ENCODE measurements at places on chromosomes 5 and 9. TPM values are rescaled to one million over a fixed set of nuclear protein-coding genes. Genes with fewer than 3 reads are reported as not detected.

The ANKRD34B gene
- not detected for total RNA-seq

The ST8SIA4 gene
- 0.35 TPM for total RNA-seq

The SH3GL2 gene
- not detected for total RNA-seq

The WWC1 gene
- 8.8 TPM for total RNA-seq

The NFIB gene
- total RNA-seq = 41.2 TPM

The LCN1 gene
- not detected for total RNA-seq

The GABRB2 gene
- not detected for total RNA-seq

DNA sequence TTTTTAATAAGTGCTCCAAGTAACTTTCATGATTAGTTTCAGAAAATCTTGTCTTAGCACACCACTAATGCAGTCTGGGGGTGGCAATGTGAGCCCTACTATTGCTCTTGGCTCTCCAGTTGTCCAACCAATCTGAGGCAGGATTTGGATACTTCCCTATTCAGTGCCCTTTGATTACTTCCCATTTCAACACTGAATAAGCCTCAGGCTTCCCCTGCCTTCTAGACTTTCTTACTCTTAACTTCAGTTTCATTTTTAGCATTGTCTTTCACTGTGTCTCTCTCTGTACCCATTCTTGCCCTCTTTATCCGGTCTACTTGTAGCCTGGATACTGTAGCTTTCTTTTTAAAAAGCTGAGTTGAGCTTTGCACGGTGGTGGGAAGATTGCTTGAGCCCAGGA lies 186.1 kb downstream of the C9orf152 start:
- no peaks in the 10 kb centered on the region for H3K4me1 ChIP-seq
- H3K36me3 ChIP-seq = no peaks in the 10 kb centered on the region
- H3K27ac ChIP-seq = no peak overlapping the region
- H3K27me3 ChIP-seq = no peaks in the 10 kb centered on the region
- no peak for DNase-seq
- no peak overlapping the region for H3K4me3 ChIP-seq

DNA sequence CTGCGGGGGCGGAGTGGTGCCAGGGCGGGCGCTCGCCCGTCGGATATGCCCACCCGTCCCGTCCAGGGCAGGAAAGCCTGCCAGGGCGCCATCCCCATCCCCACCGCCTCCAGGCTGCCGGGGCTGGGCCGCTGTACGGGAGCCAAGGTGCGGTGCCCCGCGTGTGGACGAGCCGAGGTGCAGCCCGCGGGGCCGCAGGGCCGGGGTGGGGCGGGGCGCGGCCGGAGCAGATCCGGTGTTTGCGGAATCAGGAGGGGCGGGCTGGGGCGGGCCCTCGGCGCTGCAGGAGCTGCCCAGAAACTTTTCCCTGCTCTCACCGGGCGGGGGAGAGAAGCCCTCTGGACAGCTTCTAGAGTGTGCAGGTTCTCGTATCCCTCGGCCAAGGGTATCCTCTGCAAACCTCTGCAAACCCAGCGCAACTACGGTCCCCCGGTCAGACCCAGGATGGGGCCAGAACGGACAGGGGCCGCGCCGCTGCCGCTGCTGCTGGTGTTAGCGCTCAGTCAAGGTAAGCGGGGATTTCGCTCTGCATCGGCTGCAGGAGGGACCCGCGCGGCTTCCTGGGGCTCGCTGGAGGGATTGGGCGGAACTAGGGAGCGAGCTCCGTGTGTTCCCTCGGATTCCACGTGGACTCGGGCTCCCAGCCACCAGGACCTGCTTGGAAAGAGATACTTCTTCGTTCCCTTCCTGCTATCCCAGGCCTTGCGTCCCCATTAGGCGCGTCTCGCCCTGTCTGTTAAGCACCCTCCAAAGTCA lies at the start of gene ITGA2:
ITGA2 (plus strand) TSS at position 328 of the 756 bp plus-strand sequence; CDS start at position 445, 117 bp downstream.
- DNase-seq = peak; percentile 33
- no peaks in the 10 kb centered on the region for H3K4me1 ChIP-seq
- peaks cover 26% of the 10 kb centered on the region for H3K27me3 ChIP-seq
- no peak within 1 kb of the TSS for H3K27ac ChIP-seq
- H3K36me3 ChIP-seq = no peaks in the 10 kb centered on the region

- peak overlapping the region; percentile 29 for H3K4me3 ChIP-seq
- DNase-seq = no peak
- no peak overlapping the region for H3K27ac ChIP-seq
- peaks cover 12% of the 10 kb centered on the region for H3K4me1 ChIP-seq
- no peaks in the 10 kb centered on the region for H3K36me3 ChIP-seq
- H3K27me3 ChIP-seq = no peaks in the 10 kb centered on the region
Observed at GRCh38 chr9:37034305-37034937, 353 bp upstream of the PAX5 start.

DNA sequence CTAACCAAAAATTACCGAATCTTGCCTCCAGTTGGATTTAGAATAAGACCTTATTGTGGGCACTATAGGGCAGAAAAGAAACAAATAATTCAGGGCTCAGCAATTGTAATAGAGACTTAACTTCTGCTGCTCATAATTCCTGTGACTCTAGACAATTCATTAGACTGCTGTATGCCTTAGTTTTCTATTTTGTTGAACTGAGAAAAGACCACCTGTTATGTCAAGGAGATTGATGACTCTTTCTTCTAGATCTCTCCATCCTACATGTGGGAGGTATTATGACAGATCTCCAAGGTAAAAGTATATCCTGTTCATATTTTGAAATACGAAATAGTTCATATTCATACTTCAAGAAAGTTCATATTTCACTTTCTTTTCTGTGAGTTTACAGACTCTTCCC lies 605.1 kb downstream of the PSAT1 start:
- no peaks in the 10 kb centered on the region for H3K4me1 ChIP-seq
- no peaks in the 10 kb centered on the region for H3K27me3 ChIP-seq
- H3K36me3 ChIP-seq = no peaks in the 10 kb centered on the region
- no peak for DNase-seq
- no peak overlapping the region for H3K4me3 ChIP-seq

- H3K27me3 ChIP-seq = no peaks in the 10 kb centered on the region
- no peak for DNase-seq
- no peaks in the 10 kb centered on the region for H3K36me3 ChIP-seq
Observed at GRCh38 chr5:33800241-33800950, 91.4 kb downstream of the ADAMTS12 start.

GRCh38 chr5:173452119-173452905 lies 124.1 kb upstream of the STC2 start:
- H3K4me3 ChIP-seq = no peak overlapping the region
- no peaks in the 10 kb centered on the region for H3K4me1 ChIP-seq
- no peaks in the 10 kb centered on the region for H3K36me3 ChIP-seq

DNA sequence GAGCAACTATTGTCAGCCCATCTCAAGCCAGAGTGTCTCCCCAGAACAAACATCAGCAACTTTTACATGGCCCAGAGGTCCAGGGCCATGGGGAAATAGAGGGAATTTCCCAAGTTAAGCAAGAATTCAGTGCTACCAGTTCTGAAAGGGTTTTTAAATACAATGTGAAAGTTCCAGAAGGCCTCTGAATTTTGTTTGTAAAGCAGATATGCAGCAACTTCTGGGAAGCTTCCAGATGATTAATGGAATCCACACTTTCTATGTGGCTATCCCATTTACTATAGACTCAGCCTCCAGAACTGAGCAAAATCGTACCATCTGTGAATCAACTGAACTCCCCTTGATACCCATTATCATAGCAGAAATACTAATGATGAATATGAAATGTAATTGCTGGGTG lies 93.8 kb downstream of the FEM1C start:
- H3K27me3 ChIP-seq = no peaks in the 10 kb centered on the region
- DNase-seq = no peak

DNA sequence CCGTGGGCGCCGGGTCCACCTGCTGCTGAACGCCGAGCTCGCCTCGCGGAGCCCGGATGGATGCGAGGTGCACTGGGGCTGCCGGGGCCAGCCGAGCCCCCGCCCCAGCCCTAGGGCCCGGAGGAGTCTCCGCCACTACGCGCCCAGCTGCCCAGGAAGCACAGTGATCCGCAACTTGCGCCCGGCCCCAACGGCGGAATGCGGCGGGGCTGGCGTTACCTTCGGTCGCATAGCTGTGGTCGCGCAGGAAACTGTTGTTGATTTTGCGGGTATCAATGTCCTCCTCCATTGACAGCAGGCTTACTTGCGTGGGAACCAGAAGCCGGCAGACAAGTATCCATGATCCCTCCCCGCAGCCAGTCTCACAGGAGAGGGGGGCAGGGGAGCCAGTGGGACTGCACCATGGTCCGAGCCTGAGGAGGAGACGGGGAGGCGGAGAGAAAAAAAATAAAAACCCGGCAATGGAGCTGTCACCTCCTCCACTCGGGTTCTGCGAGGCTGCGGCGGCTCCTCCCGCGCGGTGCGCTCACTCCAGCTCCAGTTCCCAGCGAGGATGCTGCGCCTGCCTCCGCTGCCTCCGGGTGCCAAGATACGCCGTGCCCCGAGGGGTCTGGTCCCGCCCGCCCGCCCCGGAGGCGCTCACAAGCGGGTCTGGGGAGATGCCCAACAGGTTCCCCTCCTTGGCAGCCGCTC lies 628 bp downstream of the PPP2R2B start:
- no peaks in the 10 kb centered on the region for H3K36me3 ChIP-seq
- H3K27me3 ChIP-seq = peaks cover 76% of the 10 kb centered on the region
- peak; percentile 9 for DNase-seq

- peak overlapping the region; percentile 36 for H3K4me3 ChIP-seq
- H3K27me3 ChIP-seq = no peaks in the 10 kb centered on the region
- H3K36me3 ChIP-seq = no peaks in the 10 kb centered on the region
- peaks cover 12% of the 10 kb centered on the region for H3K4me1 ChIP-seq
Observed at GRCh38 chr9:136343121-136343883, 16.0 kb downstream of the GPSM1 start.

DNA sequence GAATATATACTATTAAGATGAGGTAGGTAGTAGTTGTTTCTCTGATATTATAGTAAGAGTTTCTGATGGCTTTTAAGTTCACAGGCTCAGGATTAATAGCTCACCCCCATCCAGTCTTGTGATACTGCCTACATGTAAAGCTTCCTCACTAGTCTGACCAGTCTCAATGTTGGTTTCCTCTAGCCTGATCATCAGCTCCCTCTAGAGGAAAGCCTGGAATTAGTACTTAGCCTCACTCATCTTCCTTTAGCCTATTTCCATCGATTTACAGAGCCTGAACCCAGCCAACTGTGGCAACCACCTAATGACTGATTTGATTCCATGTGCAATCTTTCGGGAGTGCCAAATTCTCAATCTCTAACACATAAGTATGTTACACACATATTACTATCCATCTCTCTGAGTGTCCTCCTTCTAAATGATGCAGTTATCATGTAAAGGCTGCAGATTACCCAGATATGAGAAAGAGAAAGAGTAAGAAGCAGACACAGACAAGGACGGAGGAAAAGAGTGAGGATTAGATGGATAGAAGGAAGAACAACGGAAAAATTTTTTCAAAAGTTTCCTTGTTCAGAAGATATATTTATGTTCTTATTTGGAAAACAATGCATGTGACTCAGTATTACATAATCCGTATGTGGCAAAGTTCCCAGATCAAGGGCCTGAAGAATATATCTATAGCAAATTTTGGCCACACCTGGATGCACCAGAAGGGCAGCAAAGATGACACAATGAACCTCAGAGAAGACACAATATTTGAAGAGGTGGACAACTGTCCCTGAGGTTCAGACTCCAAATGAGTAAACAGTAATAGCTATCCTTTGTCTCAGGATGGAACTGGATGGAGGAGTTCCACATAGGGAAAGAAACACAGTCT lies 333.7 kb downstream of the ELAVL2 start:
- peak; percentile 14 for DNase-seq
- no peaks in the 10 kb centered on the region for H3K27me3 ChIP-seq
- H3K4me1 ChIP-seq = no peaks in the 10 kb centered on the region
- H3K4me3 ChIP-seq = no peak overlapping the region
- H3K27ac ChIP-seq = no peak overlapping the region
- no peaks in the 10 kb centered on the region for H3K36me3 ChIP-seq

DNA sequence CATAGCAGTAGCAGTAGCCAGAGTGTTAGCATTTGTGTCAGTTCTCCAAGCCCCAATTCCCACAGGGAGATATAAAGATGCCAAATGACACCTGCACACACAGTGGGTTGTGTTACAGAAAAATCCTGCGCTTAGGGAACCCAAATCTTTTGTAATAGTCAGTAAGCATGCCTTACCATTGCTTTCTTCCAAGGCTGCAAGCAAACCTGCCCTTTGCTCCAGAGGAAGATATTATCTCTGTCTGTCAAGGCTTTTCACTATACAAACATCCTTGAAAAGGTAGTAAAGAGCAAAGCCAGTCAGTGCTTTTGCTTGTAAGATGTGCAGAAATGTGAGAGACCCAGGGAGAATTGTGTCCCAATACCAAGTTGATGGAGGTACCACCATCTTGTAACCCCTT lies 2.9 kb downstream of the ANKDD1B start:
- no peaks in the 10 kb centered on the region for H3K4me1 ChIP-seq
- H3K27me3 ChIP-seq = no peaks in the 10 kb centered on the region
- no peak overlapping the region for H3K27ac ChIP-seq
- DNase-seq = no peak

DNA sequence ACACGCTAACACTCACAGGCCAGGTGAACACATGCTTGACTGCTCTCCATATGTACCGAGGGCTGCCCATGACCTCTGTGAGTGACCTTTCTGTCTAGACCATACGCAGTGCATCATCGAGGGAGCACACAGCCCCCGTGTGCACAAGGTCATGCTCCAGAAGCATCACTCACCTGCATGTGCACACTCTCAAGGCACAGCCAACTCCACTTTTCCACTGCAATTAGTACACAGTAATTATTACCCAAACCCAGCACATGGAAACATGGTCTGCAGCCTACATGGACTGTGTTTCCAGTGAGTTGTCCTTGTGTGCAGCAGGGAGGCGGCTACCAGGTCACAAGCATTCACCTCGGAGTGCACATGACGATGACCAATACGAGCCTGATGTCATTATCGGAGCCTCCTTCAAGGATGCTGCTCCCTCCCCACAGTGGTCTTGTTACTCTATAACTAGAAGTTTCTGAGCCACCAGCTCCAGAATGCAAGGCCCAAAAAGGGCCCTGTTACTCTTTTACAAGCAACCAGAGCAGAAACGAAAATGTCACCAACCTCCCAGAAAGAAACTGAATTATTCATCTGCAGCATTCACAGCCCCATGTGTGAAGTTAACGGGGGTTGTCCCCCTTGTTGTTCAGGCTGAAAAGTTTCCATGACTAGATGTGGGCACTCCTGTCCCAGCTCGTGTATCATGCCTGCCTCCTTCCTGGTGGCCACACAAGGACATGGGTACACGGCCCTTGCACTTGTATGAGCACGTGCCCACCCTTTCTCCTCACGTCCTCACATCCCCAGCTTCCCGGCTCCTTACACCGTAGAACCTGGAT lies 31.2 kb downstream of the SEMA4D start:
- no peak overlapping the region for H3K4me3 ChIP-seq
- H3K27ac ChIP-seq = no peak overlapping the region
- no peaks in the 10 kb centered on the region for H3K4me1 ChIP-seq
- H3K36me3 ChIP-seq = no peaks in the 10 kb centered on the region
- H3K27me3 ChIP-seq = no peaks in the 10 kb centered on the region

GRCh38 chr9:8579661-8580060 lies 780.1 kb upstream of the DMAC1 start:
- H3K4me3 ChIP-seq = no peak overlapping the region
- DNase-seq = no peak
- H3K27ac ChIP-seq = no peak overlapping the region
- H3K36me3 ChIP-seq = no peaks in the 10 kb centered on the region
